Tibial nerve (tissue), 4 donors: ENCODE measurements at places on chromosomes 2 and 18. TPM values are rescaled to one million over a fixed set of nuclear protein-coding genes. Genes with fewer than 3 reads are reported as not detected.

DNA sequence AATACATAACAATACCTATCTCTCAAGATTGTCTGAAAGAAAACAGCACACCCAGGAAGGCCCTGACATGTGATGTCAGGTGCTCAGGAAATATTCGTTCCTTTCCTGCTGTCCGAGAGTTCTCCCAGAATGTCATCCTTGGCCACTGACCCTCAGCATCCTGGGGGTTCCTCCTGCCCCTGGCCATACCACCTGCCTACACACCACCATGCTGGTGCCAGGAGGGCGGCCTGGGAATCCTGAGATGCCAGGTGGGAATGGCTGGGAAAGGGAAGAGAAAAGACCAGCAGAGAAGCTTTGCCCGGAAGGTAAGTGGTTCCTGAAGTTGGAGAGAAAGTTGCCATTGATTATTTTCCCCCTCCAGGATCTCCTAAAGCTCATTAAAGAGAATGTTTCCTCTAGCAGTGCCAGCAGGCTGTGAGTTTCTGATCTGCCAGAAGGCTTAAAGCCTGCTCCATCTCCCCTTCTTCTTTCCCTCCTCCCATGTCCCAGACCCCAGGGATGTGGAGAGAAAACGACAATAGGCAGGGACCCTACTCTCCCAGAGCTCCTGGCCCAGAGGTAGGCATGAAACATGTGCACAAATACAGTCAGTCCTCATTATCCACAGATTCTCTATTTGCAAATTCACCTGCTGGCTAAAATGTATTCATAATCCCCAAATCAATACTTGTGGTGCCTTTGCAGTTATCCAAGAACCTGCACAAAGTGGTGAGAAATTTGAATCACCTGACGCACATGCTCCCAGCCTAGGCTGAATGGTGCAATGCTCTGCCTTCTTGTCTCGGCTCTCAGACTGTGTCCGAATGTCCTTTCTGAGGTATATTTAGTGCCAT lies 147.1 kb upstream of the MYCN start:
- no peak for DNase-seq

- DNase-seq, result no peak
These were observed 342.7 kb downstream of the RND3 start for GRCh38 chr2:150144546-150145298.

DNA sequence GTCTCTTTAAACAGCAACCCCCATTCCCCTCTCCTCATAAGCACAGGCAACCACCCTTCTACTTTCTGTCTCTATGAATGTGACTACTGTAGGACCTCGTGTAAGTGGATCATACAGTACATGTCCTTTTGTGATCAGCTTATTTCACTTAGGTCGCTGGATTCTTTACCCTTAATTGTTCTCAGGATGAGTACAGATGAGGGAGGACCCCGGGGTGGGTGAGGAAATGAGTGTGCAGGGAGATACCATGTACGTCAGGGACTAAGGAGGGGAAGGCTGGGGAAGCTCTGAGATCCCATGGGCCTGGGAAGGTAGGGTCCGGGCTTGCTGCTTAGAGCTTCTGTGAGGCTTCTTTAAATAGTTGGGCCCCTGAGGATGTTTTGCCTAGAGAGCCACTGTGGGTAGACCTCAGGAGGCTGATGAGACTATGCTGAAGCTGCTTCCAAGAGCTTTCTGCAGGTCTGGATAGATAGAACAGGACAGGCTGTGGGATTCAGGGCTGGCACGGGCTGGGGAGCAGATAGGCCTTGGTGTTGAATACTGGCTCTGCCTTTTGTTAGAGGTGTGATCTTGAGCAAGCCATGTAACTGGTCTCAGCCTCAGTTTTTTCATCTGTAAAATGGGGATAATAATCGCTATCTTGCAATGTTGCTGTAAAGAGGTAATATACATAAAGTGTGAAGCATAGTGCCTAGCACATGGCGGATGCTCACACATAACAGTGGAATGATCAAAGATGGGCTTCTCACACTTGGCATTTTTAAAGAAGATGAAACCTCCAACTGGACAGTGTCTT lies 155.3 kb downstream of the PRKCE start:
- no peak for DNase-seq

DNA sequence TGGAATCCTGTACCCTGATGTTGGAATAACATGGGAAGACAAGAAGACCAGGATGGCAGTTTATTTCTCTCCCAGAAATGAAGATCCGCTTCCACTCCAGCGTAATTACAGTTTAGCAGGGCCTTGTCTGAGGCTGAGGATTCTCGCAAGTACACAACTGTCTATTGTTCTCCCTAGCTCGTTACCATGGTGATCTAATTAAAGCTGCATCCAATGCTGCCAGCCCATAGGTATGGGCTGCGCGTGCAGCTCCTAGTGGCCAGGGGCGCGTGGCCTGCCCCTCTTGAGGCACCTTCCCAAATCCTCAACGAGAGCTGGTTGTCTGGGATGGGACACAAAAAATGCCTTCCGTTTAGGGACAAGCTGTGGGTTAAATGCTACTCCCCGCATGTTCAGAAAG lies 344.9 kb downstream of the CYRIA start:
- DNase-seq, result no peak

The NEB gene
- total RNA-seq, result 1.2 TPM

- peak; percentile 84 for DNase-seq
These were observed 46.7 kb upstream of the LAPTM4A start for GRCh38 chr2:20097889-20098714.

The SPHKAP gene
- total RNA-seq, result not detected

The ITGA4 gene
- 10.7 TPM for total RNA-seq

DNA sequence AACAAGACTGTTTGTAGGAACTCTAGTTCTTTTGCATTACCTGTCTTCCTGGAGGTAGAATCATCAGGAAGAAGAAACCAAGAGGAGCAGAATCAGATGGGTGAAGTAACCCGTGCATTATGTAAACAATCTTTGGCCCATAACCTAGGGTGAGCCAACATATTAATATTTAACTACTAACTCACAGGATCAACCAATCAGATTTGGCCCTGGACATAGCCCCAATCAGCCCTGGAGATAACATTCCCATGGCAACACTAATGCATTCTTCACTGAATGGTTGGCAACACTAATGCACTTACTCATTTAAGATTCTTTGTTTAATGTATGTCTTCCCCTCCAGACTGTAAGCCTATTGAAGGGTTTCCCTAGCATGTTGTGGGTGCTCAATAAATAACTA lies 72.0 kb upstream of the CTAGE1 start:
- no peak for DNase-seq

DNA sequence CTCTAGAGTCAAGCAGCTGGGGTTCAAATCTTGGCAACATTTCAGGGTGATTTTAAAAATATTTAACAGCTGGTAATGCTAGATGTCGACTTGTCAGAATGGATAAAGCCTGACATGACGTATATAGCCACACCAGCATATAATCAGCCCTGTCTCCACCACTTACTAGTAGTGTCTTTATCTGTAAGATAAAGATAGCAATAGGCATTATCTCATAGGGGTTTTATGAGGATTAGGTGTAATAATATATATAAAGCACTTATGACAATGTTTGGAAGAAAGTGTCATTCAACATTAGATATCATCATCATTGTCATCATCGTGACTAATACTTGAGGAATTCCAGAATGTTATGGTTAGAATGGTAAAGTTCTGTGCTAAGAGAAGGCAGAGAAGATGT lies 369.0 kb upstream of the CWC22 start:
- no peak for DNase-seq

The ADAM23 gene
- 2.9 TPM for total RNA-seq

DNA sequence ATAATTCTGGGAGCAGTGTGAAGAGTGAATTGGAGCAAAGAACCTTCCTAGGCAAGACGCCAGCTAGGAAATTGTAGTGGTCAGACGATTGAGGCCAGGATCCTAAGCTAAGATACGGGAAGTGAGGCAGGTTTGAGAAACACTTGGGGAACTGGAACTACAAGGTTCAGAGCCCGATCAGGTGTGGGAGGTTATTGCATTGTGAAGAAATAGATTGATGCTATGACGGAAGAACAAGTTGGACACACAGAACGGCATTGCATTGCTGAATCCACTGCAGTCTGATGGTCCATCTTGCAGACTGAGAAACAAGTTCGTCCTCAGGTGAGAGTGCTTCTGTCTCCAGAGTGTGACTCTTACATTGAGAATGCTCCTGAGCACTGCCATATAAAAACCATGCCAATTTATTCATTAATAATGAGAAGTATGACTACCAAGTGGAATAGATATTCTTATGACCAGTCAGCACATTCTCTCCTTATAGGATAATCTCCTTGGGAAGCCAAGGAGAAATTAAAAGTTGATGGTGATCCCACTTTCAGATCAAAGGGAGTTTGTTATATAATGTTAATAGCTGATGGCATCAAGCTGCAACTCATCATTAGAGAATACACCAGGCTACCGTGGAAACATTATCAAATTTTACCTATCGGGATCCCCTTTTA lies 30.9 kb downstream of the ANTXR1 start:
- no peak for DNase-seq

The DCDC2C gene
- 3.9 TPM for total RNA-seq

GRCh38 chr2:88227446-88227845 lies 57.3 kb downstream of the THNSL2 start:
- no peak for DNase-seq

DNA sequence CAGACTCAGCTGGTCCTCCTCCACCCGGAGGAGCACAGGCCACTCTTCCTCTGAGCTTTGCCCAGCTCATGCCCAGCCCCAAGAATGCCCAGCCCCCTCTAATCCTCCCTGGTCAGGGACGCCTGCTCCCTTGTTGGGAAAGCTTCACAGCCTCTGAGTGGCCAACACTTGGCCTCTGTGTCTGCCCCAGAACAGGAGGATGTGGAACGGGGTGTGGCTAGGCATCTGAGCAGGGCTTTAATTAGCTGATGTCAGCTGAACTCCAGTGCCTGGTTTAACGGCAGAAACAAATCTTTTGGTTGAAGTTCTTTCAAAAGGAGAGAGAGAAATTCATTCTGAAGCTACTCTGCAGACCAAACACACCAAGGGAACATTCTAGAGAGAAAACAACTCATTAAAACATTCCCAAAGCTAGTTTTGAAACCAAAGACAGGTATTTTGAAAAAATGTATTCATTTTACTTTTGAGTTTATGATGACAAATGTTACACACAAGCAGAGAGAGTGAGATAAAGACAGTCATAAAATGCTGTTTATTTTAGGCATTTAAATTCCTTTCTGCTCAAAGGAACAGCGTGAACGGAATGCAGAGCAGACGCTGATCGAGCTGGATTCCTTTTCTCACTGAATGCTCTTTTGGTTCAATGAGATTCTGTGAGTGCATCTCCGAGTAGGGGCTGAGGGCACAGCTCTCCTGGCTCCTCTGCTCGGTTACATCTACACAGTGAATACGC lies 63.8 kb downstream of the RTP5 start:
- no peak for DNase-seq

GRCh38 chr2:108922141-108922915 lies 66.7 kb downstream of the EDAR start:
- no peak for DNase-seq

DNA sequence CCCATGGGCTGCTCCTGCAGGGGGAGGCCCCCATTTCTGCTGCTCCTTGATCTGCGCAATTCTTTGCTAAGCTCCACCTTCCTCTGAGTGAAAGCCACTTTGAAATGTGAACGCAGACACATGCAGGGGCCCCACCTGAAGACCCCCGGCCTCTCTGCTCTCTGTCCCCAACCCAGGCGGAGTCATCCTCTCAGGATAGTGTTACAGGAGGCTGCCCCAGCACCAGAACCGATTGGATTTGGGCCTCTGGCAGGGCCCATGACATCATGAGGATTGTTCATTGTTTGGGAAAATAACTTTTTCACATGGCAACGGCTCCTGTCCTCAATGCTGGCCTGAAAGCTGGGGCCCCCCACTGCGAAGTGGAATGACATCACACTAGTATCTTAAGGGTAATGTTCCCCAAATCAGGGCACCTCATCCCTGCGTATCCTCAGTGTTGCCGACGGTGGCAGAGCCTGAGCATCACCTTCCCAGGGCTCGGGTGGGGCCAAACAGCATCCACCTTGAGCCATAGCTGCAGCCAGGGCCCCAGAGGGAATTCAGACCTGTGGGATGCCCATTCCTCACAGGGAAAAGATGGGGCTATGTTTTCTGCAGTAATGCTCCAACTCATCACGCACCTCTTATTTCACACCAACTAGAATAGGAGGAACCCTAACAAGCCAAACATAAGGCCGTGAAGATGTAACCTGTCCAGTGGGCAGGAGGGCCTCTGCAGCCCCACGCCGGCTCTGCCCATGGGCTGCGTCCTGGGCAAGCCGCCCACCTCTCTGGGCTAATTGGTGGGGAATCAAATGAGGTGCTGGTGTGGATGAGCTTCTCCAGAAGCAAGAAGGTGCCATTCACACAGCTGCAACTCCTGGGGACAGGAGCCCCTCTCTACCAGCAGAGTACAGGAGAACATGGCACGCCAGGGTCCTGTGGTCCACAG lies 2.7 kb upstream of the ERFE start:
- DNase-seq, result no peak

- DNase-seq, result peak; percentile 85
These were observed 27.2 kb downstream of the CLUL1 start for GRCh38 chr18:623761-624620.

GRCh38 chr2:168589236-168590211 lies 133.5 kb downstream of the CERS6 start:
- no peak for DNase-seq

GRCh38 chr2:85410584-85411404 lies 628 bp upstream of the CAPG start:
- DNase-seq, result no peak

The EVX2 gene
- not detected for total RNA-seq

GRCh38 chr2:66463206-66463755 lies 28.4 kb downstream of the MEIS1 start:
- DNase-seq, result no peak

GRCh38 chr2:76251342-76251741 lies 540.6 kb upstream of the GCFC2 start:
- DNase-seq, result no peak

DNA sequence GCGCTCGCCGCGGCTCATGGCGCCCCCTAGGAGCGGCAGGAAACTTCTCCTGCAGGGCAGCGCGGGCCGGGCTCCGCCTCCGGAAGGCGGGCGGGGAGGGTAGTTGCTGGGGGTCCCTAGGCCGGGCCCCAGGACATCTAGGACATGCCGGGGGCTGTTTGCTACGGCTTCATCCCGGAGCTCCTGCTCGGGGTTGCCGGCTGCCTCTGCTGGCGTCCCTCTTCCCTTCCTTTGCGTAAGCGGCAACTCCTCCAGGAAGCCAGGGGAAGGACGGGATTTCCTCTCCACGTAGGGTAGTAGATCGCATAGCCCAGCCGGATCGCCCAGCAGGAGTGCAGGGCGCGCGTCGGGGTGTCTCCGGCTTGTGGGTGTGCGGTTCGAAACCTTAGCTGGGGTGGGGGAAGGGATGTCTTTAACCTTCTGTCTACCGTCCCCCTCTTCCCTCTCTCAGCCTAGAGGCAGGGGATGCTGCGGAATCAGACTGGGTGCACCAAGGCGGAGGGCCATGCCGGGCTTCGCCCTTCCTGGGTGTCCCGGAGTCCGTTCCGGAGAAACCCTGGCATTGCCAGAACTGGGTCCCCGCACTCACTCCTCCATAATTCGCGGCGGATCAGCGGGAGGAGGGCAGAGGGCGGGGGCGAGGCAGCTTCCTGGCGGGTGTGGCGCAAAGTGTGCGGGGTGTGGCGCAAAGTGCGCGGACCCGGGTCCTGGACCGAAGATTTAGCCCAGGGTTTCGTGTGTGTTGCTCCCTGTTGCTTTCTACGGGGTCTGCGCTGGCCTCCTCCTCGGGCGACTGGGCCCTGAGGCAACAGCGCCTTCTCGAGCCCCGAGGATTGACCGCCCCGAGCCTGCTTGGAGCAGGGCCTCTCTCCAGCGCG lies 12.2 kb upstream of the SKOR2 start:
- no peak for DNase-seq

- peak; percentile 63 for DNase-seq
These were observed 110.7 kb downstream of the NFATC1 start for GRCh38 chr18:79506191-79507075.

- DNase-seq, result no peak
These were observed 96.2 kb downstream of the FTCDNL1 start for GRCh38 chr2:199754766-199755165.

The RPE gene
- total RNA-seq, result 42.0 TPM
